ENCODE measurements at places on chromosomes 1 and 21.
A peak's percentile ranks its signal among the peaks of the same experiment; 100 is the strongest.

DNA sequence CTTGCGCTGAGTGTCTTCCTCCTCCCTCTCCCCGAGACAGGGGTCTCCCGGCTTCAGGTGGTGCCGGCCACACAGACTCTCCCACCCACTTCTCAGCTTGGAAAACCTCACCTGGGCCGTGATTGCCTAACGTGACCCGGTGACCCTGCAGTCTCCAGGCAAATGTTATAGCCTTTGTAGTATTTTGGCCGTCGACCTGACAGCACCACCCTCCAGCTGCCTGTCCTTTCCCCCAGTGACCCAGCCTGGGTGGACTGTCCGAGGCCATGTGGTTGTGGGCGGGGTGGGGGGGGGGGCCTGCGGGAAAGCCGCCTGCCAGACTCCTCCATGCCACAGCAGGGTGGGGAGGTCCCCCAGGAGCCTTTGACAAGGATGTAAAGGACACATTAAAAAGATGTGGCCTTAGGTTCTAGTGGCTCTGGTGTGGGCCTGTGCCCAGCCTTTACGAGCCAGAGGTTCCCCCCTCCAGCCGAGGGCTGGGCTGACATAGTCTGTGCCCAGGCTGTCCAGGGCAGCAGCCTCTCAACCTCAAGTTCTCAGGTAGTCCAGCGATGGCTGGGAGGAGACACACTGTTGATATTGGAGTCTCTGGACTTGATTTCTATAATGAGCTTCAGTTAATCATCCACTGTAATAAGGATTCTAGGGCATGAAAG lies 8.1 kb downstream of the TOR3A start:
- DNase-seq: no peak

GRCh38 chr1:217647791-217648190 lies 16.6 kb downstream of the SPATA17 start:
- DNase-seq: no peak

GRCh38 chr1:36847186-36847585 lies 187.1 kb downstream of the GRIK3 start:
- no peak for DNase-seq

DNA sequence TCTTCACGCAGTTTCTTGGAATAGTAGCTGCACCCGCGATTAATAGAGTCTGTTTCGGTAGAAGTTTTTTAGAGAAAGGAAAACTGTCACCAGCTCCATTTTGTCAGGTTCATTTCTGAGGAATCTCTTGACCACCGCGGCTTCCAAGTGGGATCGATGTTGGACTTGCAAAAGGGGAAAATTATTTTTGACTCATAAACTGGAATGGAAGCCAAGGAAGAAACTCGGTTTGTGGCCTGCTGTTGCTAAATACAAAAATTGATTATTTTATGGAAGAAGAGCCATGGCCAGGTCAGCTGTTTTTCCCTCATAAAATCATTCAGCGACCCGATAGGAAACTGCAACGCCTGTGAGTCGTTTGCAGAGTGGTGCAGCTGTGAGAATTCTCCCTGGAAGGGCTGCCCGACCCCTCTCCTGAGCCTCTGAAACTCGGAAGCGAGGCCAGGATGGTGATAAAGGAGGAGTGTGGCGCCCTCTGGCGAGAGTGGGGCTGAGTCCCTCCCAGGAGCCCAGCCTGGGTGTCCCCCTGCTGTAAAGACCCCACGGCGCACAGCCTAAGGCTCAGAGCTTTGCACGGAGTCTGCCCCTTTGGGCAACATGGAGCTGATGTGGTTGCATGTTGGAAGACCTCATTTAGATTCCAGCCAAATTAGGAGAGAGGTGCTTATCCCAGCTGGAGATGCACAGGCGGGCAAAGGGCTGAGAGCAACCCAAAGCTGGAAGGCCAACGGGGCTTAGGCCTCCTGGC lies 83.6 kb upstream of the SLC25A33 start:
- DNase-seq: peak; percentile 89

DNA sequence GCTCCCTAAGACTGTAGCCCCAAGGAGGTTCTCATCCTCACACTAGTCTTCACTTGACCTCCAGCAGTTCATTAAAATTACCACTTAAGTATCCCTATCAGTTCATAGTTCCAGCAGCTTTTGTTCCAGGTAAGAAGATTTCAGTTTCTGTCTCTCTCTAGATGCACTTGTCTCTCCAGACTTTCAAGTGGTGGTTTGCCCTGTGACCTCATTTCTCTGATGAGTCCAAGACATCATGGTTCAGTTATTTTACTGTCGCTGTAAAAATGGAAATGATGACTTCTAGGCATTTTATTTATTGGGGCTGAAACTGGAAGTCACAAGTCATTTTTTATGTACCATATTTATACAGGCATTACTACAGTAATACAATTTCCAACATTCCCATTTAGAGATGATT lies 17.9 kb upstream of the RGS18 start:
- no peak for DNase-seq

DNA sequence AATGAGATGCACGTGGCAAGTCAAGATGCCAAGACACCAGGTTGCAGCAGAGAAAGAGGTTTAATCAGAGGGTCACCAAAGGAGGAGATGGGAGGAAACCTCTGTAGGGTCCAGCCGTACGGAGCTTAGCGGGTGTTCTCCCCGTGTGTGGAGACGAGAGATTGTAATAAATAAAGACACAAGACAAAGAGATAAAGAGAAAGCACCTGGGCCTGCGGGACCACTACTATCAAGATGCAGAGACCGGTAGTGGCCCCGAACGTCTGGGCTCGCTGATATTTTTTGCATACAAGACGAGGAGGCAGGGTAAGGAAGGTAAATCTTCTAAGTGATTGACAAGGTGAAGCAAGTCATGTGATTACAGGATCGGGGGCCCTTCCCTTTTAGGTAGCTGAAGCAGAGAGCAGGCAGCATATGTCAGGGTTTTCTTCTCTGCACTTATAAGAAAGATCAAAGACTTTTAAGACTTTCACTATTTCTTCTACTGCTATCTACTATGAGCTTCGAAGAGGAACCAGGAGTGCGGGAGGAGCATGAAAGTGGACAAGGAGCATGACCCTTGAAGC lies 41.2 kb upstream of the TDRD10 start:
- no peak for DNase-seq

GRCh38 chr1:115338457-115338820 lies 390 bp upstream of the NGF start:
- DNase-seq: no peak
